ENCODE measurements at places on chromosomes 12 and 14.

DNA sequence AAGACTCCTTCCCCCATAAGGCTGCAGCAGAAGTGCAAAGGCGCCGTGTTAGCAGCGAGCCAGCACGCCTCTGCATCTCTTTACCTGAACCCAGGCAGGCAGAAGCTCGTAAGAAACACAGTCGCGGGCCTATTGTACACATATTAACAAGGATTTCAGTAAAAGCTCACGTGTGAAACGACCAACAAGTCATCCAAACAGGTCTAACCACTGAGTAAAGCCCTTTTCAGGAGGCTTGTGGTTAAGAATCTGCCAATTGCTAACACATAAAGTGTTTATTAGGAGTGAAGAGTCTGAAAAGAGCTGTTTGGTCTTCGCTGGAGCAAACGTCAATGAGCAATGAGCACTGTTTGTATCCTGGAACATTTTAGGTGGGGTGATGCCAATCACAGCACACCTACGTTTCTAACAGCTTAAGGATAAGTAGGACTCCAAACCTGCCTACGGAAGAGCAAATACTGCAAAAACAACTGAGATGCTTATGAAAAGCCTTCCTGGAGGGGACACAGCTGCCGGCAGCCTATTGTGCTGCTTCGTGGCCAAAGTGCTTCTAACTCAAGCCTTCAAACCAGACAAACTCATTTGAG, 43.1 kb downstream of the PRKAB1 start:
- DNase-seq, result no peak

DNA sequence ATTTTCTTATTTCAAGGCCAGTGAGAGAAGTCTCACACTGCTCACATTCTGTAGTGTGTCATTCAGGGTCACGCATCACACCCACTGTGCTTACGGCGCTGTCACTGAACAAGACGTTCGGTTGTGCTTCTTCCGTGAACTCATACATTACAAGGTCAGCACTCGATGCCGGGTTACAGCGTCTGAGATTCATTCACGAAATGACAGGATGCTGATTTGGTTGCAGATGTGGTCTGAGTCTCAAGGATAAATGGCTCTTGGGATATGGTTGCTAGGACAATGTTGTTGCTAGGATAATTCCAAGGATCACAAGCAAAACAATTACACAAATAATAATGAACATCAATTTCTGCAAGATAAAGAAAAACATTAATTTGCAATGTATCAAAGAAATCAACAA, 47.4 kb downstream of the STX2 start:
- no peak for DNase-seq

DNA sequence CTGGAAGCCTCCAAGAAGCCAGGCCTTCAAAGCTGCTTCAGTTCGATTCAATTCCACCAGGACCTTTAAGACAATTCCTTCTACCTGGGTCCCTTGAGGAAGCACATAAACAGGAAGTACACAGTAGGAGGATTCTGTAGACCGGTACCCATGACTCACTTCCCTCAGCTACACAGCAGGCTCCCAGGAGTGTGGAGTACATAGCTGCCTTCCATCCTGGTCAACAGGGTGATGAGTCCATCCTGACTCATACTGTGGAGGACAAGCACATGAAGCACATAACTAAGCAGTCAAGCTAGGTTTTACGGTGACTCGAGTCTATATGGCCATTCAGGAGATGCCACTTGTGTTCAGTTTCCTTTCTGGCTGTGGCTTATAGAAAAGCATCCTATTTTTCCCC, 197.6 kb upstream of the RBM19 start:
- peak; percentile 100 for DNase-seq

DNA sequence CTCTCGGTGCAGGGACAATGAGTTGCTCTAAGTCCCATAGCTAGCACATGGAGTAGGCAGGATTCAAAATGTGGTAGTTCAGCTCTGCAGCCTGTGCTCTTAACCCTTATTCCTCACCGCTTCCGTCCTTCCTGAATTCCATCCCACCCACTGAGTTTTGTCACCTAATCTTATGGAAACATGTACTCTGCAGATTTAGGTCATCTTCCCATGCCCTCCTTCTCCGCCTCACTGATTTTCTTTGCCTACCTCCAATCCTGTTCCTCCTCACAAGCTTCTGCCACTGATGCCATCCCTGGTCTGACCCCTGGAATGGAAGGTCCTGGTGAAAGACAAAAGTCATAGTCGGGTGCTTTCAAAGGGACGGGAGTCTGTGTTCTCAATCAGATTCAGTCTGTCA, 46.5 kb upstream of the ABCC9 start:
- DNase-seq, result no peak

DNA sequence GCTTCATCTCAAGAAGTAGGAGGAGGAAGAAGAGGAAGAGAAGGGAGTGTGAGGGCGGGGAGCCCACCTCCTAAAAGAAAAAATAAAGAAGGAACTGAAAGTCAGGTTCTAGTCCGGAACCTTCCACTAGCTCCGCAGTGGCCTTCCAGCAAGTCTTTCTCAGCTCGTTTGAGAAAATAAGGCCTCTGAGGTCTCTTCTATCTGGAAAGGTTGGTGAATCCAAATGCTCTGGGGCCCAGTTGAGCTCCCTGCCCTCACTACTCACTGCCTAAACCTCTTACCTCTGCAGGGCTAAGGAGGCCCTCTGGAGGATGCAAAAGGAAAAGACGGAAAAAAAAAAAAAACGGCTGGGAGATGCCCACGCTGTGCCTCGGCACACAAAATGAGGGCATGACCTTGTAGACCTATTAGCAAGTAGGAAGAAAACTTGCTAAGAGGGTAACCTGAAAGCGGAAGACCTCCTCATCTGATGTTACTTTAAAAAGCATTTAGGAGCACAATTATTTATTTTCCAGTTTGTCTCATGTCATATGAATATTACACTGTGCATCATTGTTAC, 35.9 kb downstream of the FBLN5 start:
- peak; percentile 23 for DNase-seq

- DNase-seq, result no peak
These were observed 248.3 kb downstream of the PHLDA1 start for GRCh38 chr12:75783093-75783877.

DNA sequence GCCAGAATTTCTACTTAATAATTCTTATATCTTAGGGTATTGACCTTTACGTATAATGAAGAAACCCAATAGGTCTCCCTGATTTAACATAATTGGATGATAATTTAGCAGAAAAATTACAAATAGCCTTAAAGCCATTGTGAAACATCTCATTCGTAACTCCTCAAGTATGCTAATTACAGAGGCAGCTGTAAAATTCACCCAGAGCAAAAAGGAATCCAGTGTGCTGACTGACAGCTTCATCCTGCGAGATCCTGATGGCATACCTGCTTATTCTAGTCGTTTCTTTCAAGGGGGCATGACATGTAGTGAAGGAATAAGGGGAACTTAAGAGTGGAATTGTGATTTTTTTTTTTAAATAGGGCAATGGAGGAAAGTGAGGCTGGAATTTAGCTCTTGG, 291.5 kb downstream of the FUT8 start:
- no peak for DNase-seq

- DNase-seq, result no peak
These were observed 21.7 kb downstream of the L2HGDH start for GRCh38 chr14:50290306-50290705.

- DNase-seq, result no peak
These were observed 97.3 kb upstream of the CPM start for GRCh38 chr12:69030321-69030720.

- DNase-seq, result no peak
These were observed 38.4 kb upstream of the DDX11 start for GRCh38 chr12:31035226-31035625.

GRCh38 chr12:2288875-2289274, 236.1 kb downstream of the CACNA1C start:
- no peak for DNase-seq

DNA sequence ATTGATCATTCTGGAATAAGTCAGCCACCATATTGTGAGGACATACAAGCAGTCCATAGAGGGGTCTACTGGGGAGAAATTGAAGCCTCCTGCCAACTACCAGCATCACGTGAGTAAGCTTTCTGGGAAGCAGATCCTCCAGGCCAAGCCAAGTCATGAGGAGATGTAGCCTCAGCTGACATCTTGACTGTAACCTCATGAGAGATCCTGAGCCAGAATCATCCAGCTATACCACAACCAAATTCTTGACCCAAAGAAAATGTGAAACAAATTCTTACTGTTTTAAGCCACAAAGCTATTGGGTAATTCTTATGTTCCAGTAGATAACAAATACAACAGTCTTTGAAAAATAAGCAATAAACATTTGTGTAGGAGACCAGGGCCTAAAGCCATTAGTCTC, 479.4 kb upstream of the DCN start:
- no peak for DNase-seq

GRCh38 chr14:100612986-100613385, 25.8 kb upstream of the BEGAIN start:
- DNase-seq, result no peak

DNA sequence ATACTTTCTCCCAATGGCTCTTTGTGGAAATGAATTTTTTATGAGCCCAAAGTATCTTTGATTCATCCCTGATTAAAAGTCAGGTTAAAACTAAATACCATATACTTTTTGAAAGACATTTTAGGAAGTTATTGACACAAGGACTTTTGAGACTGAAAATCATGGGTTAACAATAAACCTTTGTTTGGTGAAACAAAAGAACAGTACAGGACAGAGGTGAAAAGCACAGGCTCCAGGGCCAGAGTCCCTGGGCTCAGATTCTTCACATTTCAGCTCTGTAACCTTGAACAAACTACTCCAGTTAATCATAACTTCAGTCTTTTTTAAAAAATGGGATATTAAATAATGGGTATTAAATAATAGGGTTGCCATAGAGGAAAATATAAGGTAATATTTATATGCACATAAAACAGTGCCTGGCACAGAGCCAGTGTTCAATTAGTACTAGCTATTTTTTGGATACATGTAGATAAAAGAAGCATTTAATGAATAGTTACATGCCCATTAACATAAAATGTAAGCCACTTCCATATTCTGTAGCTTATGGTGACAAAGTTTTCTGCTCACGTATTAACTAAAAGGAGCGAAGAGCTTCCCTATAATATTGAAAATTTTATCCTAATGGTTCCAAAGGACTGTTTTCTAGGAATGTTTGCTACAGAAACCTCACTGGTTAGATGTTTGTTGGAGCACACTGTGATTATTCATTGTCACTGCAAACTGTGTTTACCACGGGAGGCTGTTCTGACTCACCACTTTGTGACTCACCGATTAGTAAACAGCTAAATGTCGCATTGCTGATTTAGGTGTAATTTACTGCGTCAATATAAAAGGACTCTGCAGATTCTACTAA, 255.4 kb downstream of the DAD1 start:
- peak; percentile 89 for DNase-seq

DNA sequence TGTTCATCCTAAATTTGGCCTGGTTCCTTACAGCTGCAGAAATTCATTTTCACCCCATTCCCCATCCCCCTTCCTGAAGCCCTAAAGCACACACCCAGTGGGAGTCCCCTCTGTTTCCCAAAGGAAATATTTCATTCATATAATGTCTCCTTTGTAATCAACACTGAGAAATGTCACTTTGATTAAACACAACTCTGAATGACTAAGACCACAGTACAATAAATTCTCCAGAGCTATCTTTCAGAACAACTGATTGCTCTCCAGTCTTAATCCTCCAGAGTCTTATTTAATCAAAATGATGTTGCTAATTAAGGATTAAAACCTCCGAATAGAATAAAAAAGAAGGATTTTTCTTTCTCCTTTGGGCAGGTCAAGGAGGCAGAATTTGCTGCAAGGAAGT, 6.4 kb downstream of the SLC15A5 start:
- DNase-seq, result no peak

GRCh38 chr14:85483037-85483436, 46.9 kb upstream of the FLRT2 start:
- DNase-seq, result no peak

DNA sequence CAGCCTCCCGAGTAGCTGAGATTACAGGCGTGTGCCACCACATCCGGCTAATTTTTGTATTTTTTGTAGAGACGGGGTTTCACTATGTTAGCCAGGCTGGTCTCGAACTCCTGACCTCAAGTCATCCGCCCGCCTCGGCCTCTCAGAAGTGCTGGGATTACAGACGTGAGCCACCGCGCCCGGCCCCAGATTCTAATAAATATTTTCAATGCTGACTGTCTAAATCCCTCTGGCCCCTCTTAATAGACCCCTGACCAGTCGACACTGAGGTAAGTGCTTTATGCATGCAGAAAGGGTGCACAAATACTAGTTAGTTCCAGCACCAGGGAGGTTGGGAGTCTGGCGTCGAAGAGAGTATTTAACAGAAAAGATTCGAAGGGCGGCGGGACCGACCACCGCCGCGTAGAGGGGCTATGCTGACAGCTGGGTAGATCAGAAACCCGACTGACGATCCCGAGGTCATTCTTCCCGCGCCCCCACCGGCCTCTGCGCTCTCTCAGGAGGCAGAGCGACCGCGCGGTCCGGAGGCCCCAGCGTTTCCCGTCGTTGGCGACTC, 1.1 kb upstream of the SPATS2 start:
- no peak for DNase-seq

GRCh38 chr12:7154042-7154441, 23.9 kb downstream of the CLSTN3 start:
- DNase-seq, result no peak

- no peak for DNase-seq
These were observed 28.6 kb downstream of the CEP170B start for GRCh38 chr14:104893435-104894207.

DNA sequence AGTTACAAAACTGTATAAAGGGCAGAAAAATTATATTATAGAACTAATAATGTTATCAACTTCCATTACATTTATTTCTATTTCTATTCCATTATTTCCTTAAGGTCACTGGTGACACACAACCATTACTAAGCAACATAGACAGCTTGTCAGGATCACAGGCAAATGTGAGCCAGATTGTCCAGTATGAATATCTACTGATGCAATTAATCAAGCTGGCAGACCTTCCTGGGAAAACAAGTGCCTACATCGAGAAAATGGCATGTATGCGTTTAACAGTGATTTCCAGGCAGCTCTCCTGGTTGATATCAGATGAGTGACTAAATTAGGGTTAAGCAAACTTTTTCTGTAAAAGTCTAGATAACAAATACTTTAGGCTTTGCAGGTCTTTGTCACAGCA, 36.9 kb upstream of the TSPAN8 start:
- DNase-seq, result no peak

GRCh38 chr12:15152868-15153267, 68.3 kb downstream of the RERG start:
- no peak for DNase-seq

DNA sequence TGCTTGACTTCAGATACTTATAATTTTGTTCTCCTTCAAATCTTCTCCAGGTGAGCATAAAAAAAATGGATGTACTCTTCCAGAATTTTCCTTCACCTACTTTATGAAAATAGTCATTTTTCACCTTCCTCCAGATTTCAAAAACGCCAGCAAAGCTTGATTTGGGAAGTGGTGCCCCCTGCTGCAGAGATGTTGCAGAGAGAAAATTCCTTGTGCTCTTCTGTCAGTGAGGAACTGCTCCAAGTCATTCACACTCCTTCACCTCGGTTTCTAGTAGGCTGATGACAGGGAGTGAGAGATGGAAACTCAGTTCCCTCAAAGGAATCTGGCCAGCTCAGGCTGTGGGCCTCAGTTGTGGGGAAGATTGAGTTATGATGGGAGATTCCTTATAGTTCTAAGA, 24.2 kb upstream of the RNASE3 start:
- DNase-seq, result no peak

- no peak for DNase-seq
These were observed 81.0 kb downstream of the RPS29 start for GRCh38 chr14:49505041-49505766.

All from kidney capillary endothelial cell (primary cell).